ENCODE measurements at places on chromosomes 12 and 14.

GRCh38 chr12:94815958-94816357, 165.6 kb upstream of the TMCC3 start:
- no peak for DNase-seq

DNA sequence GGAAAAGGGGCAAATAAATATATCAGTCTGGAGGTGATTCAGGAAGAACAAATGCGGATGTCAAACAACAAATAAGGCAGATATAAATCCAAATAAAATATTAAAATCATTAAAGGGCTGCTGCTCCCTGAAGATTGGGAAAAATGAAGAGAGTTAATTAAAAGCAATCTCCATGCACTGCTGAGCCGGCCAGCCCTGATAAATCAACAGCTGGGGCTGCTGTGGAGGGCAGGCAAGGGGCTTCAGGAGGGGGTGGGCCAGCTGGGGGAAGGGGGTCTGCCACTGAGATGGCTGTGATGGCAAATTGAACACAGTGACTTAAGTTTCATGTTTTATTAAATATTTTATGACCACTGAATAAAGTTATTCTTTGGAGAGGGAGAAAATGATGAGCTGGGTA, 12.4 kb downstream of the DPF3 start:
- no peak for DNase-seq

GRCh38 chr12:84696281-84696680, 216.3 kb downstream of the SLC6A15 start:
- no peak for DNase-seq

GRCh38 chr12:104676636-104677035, 219.9 kb downstream of the CHST11 start:
- no peak for DNase-seq

DNA sequence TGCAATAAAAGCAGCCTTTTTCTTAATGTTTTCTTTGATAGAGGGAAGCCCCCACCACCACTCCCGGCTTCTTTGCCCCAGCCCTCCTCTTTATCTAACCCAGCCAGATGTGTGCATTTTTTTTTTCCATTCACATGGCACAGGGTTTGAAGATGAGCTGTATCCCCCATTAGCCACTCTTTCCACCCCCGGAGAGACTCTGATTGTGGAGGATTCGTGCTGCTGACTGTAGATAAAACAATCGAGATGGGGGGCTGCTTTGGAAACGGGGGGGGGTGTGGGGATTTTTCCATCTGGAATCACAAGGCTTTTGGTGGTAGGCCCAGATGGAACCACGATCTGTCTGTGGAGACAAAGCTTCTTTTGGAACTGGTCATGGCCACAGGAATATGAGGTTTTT, 46.2 kb upstream of the VASH1 start:
- DNase-seq = no peak

DNA sequence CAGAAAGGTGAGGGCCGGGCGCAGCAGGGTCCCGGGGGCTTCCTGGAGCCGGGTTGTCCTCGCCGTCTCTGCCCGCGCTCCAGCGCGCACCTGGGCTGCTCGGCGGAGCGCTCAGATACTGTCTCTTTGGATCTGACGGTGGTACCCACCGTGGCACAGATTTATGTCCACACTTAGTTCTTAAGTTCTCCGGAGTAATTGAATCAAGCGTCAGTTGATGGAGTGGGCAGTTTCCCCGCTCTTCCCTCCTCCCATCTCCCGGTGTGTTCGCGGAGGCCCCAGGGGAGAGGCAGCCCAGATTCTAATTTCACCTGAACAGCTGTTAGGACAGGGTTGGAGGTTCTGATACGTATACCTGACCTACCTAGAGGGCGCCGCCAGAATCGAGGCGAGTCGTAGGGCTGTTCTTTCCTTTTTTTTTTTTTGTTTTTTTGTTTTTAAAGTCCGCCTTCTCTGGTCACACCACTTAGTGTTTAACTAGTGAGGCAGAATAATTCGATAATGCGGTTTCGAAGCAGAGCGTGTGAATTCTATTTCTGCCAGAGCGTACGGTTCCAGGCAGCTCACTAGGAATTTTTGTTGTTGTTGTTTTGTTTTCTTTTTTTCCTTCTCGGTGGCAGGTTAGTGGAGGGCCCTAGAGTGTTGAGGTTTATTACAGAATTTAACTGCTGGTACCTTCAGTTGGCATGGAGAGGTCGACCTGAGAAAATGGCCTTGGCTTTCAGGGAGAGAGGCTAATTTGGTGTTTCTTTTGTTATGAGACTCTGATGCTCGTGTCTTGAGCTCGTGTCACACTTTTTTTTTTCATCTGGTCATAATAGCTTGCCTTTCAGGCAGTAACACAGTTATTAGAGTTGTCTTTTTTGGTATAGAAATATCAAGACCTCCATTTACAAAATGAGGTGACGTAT, 22.3 kb upstream of the GNS start:
- DNase-seq = no peak

DNA sequence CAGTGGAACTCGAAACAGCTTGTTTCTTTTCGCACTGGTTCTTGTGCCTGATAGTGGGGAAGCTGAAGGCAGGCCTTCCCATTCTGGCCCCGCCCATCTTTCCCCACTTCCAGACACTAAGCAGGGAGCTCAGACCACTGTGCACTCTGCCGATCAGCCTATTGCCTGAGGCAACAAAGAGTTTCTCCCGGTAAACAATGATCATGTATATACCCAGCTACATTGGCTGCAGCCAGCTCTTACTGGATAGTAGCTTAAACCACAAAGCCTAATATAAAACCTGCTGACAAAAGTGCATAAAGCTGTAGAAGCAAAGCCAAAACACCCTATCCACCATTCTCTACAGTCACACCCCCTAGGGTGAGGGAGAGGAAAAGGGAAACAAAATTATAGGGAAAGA, 24.7 kb upstream of the GLIPR1 start:
- no peak for DNase-seq

Data from NCI-H446 (cell line).